Left renal cortex interstitium (tissue), 4 donors: ENCODE measurements at places on chromosomes 5 and 9.

DNA sequence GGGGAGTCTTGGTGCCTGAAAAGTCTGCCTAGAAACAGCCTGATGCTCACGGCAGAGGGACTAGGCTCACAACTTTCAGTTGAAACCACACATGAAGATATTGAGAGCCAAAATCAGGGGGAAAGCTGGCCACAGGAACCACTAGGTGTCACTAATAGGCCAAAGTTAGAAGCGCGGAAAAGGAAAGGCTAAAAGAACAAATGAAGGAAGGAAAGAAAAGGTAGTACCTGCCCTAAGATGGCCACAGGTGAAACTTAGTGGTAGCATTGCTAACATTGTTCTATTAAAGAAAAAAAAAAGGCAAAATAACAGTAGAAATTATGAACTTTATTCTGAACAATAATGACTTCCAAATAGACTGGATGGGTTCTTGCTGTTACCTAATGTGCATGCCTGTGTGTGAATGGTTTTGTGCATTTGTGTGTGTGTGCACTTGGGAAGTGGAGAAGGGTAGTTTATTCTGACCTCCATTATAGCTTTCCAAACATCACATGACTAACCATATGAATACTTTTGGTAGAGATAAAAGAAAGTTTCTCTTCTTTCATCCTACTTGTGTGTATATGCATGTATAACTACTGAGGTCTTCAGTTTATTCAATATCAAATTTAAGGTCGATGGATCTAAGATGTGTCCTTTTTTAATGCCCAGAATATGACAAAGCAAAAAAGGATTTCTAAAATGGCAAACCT, 2.1 kb upstream of the RFESD start:
- no peak for DNase-seq

DNA sequence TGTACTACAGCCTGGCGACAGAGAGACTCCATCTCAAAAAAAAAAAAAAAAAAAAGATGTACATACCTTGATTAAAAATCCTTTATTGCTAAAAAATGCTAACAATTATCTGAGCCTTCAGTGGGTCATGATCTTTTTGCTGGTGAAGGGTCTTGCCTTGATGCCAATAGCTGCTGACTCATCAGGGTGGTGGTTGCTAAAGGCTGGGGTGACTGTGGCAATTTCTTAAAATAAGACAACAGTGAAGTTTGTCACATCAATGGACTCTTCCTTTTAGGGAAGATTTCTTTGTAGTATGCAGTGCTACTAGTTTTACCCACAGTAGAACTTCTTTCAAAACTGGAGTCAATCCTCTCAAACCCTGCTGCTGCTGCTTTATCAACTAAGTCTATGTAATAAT, 33.9 kb upstream of the OTULINL start:
- DNase-seq = no peak

DNA sequence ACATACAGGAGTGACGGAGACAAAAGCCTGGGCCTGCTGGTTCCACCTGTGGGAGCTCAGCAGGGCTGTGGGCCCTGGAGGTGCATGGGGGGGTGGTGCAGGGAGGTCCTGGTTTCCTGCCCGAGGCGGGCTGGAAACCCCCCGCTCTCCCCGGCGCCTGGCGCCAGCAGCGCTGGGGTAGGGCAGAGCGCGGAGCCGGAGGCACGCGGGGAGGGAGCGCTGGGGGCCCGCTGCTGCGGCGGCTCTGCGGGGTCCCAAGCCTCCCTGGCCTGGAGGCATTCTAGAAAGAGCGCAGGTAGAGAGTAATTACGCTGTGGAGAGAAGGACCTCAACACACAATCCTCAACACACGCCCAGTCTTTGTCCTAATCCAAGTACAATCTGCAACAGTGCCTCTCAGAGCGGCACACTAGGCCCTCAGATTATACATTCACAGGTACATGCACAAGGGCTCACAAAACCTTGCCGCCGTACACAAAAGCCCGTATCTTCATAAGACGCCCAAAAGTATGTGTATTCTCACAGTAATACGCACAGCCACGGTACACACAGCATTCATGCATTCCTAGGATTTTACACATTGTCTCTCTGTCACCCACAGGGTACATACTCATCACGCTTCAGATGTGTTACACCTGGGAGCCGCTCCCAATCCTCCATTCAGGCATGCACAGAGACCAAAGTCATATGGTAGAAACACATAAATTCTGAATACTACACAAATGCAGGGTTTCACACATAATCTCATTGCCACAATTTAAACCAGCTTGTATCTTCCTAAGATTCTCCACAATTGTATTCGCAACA, 2.1 kb upstream of the HAND1 start:
- no peak for DNase-seq

GRCh38 chr9:127755061-127756060, 20.3 kb upstream of the TOR2A start:
- DNase-seq = no peak

DNA sequence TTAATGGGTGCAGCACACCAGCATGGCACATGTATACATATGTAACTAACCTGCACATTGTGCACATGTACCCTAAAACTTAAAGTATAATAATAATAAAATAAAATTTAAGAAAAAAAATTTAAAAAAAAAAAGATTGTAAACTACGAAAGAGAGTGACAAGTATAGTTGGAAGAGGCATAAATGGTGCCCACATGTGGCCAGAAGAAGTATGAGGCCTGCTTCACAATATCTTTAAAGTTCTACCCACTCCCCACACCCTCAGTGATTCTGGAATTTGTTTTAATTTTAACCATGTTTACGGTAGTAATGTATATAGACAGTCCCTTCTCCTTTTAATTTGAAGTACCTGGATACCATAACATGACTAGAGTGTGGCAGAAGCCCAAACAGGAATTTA, 172.7 kb downstream of the CHSY3 start:
- no peak for DNase-seq

DNA sequence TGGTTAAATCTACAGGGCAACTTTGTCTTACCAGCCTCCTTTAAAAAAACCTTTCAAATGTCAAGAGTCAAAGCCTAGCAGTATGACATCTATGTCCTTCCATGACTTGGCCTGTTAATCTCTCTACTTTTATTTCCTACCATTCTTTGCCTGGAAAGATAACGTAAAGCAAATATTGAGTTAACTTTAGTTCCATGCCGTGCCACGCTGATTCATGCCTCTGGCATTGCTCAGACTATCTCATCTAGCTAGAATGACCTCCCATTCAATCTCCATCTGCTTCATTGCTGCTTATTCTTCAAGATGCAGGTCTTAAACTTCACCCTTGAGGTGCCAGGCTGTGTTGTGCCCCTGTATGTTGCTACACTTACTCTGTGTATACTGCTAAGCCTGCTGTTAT, 729.8 kb downstream of the EFNA5 start:
- DNase-seq = no peak

DNA sequence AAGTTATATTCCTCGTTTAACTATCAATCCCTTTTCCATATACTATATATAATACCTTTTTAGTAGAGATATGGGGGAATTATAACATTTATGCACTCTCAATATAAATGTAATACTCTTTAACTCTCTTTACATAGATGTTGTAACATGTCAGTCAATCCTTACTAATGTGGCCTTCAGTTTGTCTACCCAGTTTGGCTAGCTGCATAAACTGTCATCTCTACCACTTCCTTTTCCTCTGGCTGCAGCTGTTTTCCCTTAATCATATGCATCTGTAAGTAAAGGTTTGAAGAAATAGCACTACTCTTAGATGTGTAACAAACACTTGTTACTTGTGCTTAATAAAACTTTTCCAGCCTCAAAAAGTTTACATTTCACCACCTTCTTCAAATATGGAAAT, 13.4 kb downstream of the ABHD17B start:
- DNase-seq = no peak

DNA sequence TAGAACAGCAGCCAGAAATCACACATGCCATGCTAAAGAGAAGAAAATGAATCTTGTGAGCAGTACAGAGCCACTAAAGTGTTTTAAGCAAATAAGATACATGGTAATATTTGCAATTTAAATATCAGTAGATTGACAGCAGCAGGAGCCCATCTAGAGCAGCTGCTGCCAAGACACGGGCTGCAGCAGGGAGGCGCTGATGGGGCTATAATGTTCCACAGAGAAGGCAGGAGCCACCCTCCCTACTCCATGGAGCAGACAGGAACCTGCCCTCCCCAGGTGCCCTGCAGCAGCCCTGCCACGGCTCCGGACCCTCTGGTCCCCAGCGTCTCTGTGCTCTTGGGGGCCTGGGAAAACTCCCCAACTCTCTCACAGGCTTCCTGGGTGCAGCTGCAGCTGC, 224.1 kb upstream of the ISL1 start:
- DNase-seq = no peak

GRCh38 chr5:61516946-61517345, 184.9 kb downstream of the ZSWIM6 start:
- DNase-seq = no peak

DNA sequence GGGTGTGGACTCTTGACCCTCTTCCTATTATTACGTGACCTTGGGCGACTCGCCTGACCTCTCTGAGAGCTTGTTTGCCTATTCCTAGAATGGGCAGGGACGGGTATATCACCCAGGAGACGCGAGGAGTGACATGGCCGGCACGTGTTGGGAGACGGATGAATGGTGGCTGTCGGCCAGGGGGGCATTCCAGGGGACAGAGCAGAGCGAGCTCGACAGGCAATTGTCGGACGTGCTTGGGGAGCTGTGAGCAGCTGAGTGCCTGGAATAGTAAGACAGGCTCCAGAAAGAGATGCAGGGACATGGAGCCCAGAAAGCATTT, 29.3 kb upstream of the UNC5A start:
- no peak for DNase-seq

DNA sequence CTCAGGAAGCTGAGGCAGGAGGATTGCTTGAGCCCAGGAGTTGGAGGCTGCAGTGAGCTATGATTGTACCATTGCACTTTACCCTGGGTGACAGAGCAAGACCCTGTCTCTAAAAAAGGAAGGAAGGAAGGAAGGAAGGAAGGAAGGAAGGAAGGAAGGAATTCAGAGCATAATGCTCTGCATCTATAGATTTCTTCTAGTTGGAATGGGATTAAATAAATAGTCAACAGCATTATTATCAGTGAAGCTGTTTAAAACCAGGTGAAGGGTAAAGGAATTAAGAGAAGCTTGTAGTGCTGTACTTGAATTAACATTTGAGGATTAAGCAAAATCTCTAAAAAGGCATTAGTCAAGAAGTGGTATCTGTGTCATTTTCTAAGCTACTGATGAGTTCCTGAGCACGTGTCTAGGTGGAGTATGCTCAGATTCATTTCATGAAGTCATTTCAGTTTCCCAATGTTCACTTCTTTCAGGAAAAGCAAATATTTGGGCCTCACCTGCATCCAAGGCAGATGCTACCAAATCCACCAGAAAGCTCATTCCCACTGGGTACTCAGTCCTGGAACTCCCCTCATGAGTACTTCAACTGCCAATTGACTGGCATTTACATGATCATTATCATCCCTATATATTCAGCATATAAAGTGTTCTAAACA, 8.4 kb downstream of the PDE6A start:
- DNase-seq = no peak

- DNase-seq = no peak
Measured at GRCh38 chr9:3750321-3750720, 224.5 kb upstream of the RFX3 start.

GRCh38 chr9:27564670-27565069, 8.6 kb downstream of the C9orf72 start:
- DNase-seq = no peak

DNA sequence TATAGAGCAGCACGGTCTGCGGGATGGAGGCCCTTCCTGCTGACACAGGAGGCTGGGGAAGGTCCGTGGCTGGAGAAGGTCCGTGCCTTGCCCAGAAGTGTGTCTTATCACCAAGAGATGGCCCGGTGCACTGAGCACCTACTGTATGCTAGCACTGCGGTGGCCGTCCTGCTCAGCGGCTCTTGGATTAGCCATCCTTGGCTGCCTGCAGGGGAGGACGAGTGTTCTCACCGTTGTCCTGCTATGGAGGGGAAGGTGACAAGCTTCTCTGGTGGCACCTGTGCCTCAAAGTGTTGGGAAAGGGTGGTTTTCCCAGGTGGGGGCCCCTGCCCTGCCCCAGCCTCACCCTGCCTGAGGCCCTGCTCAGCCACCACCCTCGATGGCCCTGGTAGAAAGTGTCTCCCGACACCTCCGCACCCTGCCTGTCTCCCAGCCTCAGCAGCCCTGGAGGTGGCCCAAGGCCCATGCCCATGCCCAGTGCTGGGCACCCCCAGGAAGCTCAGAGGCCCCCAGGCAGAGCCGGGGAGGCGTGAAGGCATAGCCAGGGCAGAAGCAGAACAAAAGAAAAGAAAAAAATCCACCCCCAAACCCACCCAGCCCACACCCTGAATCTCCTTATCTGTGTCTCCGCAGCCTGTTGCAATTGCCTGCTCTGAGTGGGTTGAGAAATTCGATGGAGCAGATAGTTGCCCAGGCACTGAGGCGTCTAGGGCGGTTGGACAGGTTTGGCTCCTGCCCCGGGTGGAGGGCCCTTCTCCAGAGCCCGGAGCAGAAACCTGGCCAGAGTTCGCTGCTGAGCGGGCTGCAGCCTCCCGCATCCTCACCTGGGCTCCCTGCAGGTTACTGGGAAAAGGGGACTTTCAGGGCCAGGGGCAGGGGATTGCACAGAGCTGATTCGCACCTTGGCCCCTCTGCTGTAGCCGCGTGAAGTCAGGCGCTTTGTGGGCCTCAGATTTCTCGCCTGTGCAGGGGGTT, 30.5 kb downstream of the RXRA start:
- DNase-seq = no peak

- no peak for DNase-seq
Measured at GRCh38 chr9:94956731-94957130, 230.2 kb downstream of the AOPEP start.

DNA sequence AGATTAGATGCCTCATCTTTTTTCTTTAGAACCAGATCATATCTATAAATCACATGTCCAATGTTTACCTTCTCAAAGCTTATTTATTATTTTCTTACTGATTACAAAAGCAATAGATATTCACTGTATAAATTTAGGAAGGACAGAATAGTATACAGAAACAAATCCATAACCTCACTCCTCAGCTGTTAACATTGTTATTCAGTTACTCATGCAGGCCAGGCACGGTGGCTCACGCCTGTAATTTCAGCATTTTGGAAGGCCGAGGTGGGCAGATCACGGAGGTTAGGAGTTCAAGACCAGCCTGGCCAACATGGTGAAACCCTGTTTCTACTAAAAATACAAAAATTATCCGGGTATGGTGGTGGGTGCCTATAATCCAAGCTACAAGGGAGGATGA, 15.3 kb downstream of the STOM start:
- DNase-seq = no peak

GRCh38 chr9:136488247-136489214, 5.7 kb upstream of the SEC16A start:
- DNase-seq = no peak

GRCh38 chr9:565528-565927, 276.0 kb upstream of the DMRT1 start:
- no peak for DNase-seq
